ENCODE measurements at places on chromosomes 2 and 18. TPM values are rescaled to one million over a fixed set of nuclear protein-coding genes. Genes with fewer than 3 reads are reported as not detected.

GRCh38 chr2:65397122-65397521 is 35.3 kb downstream of the SPRED2 start:
- H3K4me3 ChIP-seq, result no peak overlapping the region
- H3K27me3 ChIP-seq, result no peaks in the 10 kb centered on the region
- H3K36me3 ChIP-seq, result peaks cover 4% of the 10 kb centered on the region
- H3K27ac ChIP-seq, result no peak overlapping the region

- peak overlapping the region; percentile 46 for H3K27ac ChIP-seq
- H3K4me3 ChIP-seq, result no peak overlapping the region
- no peaks in the 10 kb centered on the region for H3K36me3 ChIP-seq
Measured at GRCh38 chr2:191218292-191218898, 26.8 kb upstream of the MYO1B start.

DNA sequence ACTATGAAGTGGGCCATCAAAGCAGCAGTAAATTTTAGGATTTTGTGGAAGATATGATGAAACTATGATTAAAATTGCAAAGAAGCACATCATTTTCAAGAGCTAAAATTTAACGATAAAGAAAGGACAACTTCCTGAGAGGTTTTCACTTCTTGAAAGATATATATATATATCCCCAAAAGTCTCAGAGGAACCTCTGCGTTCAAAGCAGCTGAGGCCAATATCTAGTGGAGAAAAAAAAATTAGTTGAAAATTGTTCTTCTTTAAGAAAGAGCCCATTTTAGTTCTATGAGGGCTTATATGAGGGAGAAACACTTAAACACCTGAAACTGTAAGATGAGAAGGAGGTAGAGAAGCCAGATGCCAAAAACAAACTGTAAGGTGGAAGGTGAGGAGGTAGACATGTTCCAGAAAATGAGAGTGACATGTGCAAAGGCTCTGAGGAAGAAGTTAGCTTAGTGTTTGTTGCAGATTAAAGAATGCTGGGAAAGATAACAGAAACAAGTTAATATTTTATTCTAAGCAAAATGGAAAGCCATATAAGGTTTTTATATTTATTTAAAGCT is 72.9 kb upstream of the VRK2 start:
- DNase-seq, result no peak
- 0 out of 2 replicates have a peak, but pooled peaks cover 2% of the 10 kb centered on the region for H3K27me3 ChIP-seq
- no peaks in the 10 kb centered on the region for H3K36me3 ChIP-seq
- H3K4me1 ChIP-seq, result no peaks in the 10 kb centered on the region

DNA sequence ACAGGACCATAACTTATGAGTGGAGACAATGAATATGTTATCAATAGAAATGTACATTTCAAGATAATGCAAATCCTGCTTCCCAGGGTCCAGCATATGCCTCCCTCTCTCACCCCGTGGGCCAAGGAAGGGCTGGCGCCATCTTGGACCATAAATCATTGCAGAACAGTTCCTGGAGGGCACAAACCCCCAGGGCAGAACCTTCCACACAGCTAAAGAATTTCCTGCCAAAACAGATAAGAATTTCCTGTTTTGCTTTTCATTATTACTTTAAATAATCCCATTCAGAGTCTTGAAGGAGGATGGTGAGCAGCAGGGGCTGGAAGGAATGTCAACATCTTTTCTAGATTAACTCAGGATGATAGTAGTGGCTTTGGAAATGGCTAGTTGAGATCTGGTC is 53.7 kb downstream of the EHD3 start:
- DNase-seq, result peak; percentile 87
- H3K27ac ChIP-seq, result peak overlapping the region; percentile 90
- no peaks in the 10 kb centered on the region for H3K36me3 ChIP-seq
- no peak overlapping the region for H3K4me3 ChIP-seq
- H3K4me1 ChIP-seq, result peaks cover 52% of the 10 kb centered on the region

DNA sequence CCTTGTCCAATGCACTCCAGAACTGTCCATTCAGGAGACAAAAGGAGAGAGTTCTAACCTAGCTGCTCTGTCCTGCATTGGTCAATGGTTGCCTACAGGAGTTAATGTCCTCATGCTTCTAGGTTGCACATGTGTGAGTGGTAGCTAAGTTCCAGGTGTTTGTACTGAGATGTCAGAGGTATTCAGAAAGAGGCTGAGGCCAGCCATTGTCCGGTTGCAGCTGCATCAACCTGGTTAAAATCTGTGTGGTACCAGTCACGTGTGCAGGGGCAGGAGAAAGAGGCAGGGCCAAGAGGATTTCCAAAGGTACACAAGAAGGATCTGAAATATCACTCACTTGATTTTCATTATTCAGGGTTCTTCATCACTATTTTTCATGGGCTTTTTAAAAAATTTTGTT is 70.8 kb downstream of the DTNA start:
- H3K4me1 ChIP-seq, result peaks cover 4% of the 10 kb centered on the region
- H3K27ac ChIP-seq, result no peak overlapping the region
- no peak overlapping the region for H3K4me3 ChIP-seq

DNA sequence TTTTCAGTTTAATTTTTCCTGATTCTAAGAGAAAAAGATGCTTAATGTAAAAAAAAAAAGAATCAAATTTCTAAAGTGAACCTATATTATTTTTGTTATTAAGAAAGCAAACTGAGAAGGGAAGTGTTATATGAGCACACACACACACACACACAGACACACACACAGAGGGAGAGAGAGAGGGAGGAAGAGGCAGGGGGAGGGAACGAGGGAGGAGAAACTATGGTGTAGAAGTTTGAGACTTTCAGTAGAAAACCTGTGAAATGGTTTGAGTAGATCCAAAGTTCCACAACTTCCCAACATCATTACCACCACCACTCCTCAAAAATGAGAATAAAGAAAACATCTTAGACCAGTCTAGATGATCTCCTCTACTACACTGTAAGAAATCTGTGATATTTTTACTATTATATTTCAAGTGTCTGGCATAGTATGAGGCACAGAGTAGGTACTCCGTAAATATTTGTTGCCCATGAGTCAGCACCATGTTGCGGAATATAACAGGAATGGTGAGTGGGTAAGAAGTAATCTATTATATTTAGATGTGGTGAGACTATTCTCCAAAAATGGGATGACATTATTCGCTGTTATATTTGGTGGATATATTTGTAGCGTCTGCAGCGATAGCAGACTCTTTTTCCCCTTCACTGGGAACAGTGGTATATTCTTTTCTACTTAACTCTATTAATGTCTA is 149.4 kb upstream of the DNMT3A start:
- H3K4me3 ChIP-seq, result no peak overlapping the region
- no peak for DNase-seq
- no peak overlapping the region for H3K27ac ChIP-seq
- no peaks in the 10 kb centered on the region for H3K36me3 ChIP-seq

GRCh38 chr2:71064110-71064611 is 4.3 kb upstream of the NAGK start:
- DNase-seq, result no peak
- no peak overlapping the region for H3K4me3 ChIP-seq
- no peaks in the 10 kb centered on the region for H3K36me3 ChIP-seq
- H3K27ac ChIP-seq, result no peak overlapping the region

DNA sequence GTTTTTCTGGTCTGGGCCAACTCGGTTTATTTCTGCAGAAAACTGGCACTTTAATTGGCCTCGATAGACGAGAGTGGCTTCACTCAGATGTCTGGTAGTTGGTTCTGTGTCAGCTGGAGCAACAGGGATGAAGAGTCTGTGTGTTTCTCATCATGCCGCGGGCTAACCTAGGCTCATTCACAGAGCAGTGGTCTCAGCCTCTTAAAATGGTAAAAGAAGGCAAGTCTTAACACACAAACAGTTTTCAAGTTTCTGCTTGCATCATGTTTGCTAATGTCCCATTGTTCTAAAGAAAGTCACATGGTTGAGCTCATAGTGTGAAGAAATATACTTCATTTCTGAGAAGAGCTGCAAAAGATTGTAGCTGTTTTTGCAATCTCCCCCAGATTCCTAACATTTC is 37.5 kb upstream of the ANXA4 start:
- H3K36me3 ChIP-seq, result no peaks in the 10 kb centered on the region
- H3K4me1 ChIP-seq, result peaks cover 17% of the 10 kb centered on the region
- no peak overlapping the region for H3K4me3 ChIP-seq
- no peaks in the 10 kb centered on the region for H3K27me3 ChIP-seq
- no peak for DNase-seq

- H3K27ac ChIP-seq, result no peak overlapping the region
- no peaks in the 10 kb centered on the region for H3K36me3 ChIP-seq
- H3K27me3 ChIP-seq, result no peaks in the 10 kb centered on the region
- no peak overlapping the region for H3K4me3 ChIP-seq
- DNase-seq, result no peak
Measured at GRCh38 chr2:232966122-232966521, 46.9 kb downstream of the NGEF start.

DNA sequence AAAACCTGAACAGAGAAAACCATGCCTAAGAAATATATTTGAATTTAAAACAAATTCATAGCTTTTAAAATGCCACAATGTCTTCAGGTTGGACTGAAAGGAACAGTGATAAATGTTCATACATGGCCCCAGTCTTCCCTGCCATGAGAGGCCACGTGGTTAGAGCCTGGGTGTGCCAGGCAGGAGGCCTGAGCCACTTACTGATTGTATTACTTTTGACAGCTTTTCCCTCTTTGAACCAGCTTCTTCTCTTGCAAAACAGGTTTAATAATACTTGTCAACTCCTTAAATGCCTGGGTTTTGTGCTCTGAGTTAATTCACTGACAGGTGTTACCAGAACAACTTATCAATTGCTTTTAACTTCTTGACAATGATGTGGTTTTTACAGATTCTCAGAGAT is 27.0 kb downstream of the RBKS start:
- H3K36me3 ChIP-seq, result no peaks in the 10 kb centered on the region
- DNase-seq, result no peak
- no peak overlapping the region for H3K27ac ChIP-seq
- no peaks in the 10 kb centered on the region for H3K27me3 ChIP-seq

DNA sequence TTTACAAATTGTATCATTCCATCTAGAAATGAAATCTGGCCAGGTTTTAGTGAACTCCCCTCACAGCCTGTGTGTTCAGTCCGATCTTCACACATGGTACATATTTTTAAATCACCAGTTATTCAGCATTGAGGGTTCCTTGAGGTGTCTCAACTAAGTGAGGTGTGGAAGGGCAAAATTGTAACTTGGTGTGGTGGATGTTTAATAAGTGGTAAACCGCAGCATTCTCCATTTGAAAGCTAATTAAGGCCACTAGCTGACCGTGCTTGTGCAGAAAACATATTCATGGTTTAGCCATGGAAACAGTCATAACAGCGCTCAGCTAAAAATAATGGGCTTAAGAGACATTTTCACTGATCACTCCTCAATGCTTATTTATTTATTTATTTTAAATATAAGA is 786.2 kb upstream of the FANCL start:
- H3K27ac ChIP-seq, result no peak overlapping the region
- H3K27me3 ChIP-seq, result peaks cover 4% of the 10 kb centered on the region
- no peak overlapping the region for H3K4me3 ChIP-seq
- H3K36me3 ChIP-seq, result no peaks in the 10 kb centered on the region
- no peaks in the 10 kb centered on the region for H3K4me1 ChIP-seq

GRCh38 chr2:232549655-232550353 is 553 bp downstream of the TIGD1 start:
- DNase-seq, result no peak
- H3K4me3 ChIP-seq, result peak overlapping the region; percentile 89
- peaks cover 6% of the 10 kb centered on the region for H3K4me1 ChIP-seq
- H3K36me3 ChIP-seq, result peaks cover 68% of the 10 kb centered on the region

DNA sequence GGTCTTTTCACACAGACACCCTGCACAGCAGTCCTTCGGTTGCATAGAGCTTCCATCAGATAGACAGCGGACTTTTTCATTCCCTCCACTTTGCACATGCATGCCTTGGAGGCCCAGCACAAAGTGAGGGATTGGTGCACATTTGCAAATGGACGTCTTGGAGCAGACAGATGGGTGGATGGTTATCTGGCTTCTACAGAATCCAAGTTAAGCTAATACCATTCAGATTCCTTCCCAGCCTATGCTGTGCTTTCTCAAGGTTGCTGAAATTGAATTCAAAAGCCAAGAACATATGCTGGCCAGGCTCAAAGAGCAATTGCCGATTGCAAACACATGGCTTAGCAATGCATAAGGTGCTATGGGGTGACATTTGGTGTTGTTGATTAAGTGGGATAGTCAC is 186.4 kb downstream of the VAPA start:
- DNase-seq, result no peak
- no peaks in the 10 kb centered on the region for H3K27me3 ChIP-seq
- H3K4me1 ChIP-seq, result peaks cover 8% of the 10 kb centered on the region
- H3K27ac ChIP-seq, result no peak overlapping the region
- H3K4me3 ChIP-seq, result no peak overlapping the region

DNA sequence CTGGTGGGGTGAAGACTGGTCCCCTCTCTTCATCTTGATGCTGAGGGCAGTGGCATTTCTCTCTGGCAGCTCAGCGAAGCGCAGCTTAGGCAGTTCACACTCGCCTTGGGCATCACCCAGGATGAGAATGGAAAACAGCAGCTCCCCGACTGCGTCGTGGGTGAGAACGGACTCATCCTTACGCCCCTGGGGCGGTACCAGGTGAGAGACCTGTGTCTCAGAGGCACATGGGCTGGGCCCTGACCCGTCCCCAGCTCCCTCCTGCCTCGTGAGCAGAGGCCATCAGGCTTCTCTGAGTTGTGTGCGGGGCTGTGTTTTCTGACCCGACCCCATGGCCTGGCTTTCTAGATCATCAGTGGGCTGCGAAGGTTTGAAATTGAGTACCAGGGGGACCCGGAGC is 8.2 kb upstream of the CCDC74A start:
- no peaks in the 10 kb centered on the region for H3K4me1 ChIP-seq
- DNase-seq, result no peak
- no peak overlapping the region for H3K4me3 ChIP-seq
- H3K36me3 ChIP-seq, result 0 out of 2 replicates have a peak, but pooled peaks cover 3% of the 10 kb centered on the region

GRCh38 chr2:148742373-148742772 is 97.8 kb downstream of the EPC2 start:
- H3K36me3 ChIP-seq, result no peaks in the 10 kb centered on the region
- H3K4me3 ChIP-seq, result no peak overlapping the region
- H3K4me1 ChIP-seq, result no peaks in the 10 kb centered on the region
- no peak overlapping the region for H3K27ac ChIP-seq

DNA sequence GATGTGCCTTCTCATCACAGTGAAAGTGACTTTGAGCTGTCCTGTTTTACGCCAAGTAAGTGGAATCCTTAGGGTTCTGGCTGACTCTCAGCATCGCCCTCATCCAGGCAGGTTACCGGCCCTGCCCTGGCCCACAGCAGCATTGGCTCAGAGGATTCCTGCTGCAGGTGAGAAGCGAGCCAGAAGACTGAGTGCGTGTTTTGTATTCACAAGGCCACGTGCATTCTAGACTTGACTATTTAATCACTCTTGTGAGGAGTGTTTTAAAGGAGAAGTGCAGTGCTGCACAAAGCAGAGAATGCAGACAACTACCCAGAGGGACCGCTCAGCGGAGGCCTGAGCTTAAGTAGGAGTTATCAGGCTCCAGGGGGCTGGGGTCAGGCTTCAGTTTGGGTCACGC is 48.3 kb downstream of the LAMA3 start:
- H3K4me1 ChIP-seq, result 0 out of 2 replicates have a peak, but pooled peaks cover 5% of the 10 kb centered on the region
- no peaks in the 10 kb centered on the region for H3K36me3 ChIP-seq
- H3K4me3 ChIP-seq, result no peak overlapping the region
- peaks cover 22% of the 10 kb centered on the region for H3K27me3 ChIP-seq

GRCh38 chr18:62678847-62679485 is 36.4 kb upstream of the PHLPP1 start:
- no peak overlapping the region for H3K27ac ChIP-seq
- peaks cover 9% of the 10 kb centered on the region for H3K27me3 ChIP-seq
- no peak for DNase-seq
- H3K36me3 ChIP-seq, result no peaks in the 10 kb centered on the region

- H3K27me3 ChIP-seq, result no peaks in the 10 kb centered on the region
- DNase-seq, result no peak
- H3K4me1 ChIP-seq, result no peaks in the 10 kb centered on the region
- no peaks in the 10 kb centered on the region for H3K36me3 ChIP-seq
- no peak overlapping the region for H3K4me3 ChIP-seq
- H3K27ac ChIP-seq, result no peak overlapping the region
Measured at GRCh38 chr18:31645411-31645810, 39.0 kb downstream of the B4GALT6 start.

The PUM2 gene
- 39.9 TPM for total RNA-seq

The TEKT4 gene
- total RNA-seq, result not detected

The PLCD4 gene
- not detected for total RNA-seq

The EMILIN1 gene
- total RNA-seq, result 170 TPM

The GPR39 gene
- total RNA-seq, result 2.6 TPM
